ENCODE measurements at places on chromosomes 4 and X.

DNA sequence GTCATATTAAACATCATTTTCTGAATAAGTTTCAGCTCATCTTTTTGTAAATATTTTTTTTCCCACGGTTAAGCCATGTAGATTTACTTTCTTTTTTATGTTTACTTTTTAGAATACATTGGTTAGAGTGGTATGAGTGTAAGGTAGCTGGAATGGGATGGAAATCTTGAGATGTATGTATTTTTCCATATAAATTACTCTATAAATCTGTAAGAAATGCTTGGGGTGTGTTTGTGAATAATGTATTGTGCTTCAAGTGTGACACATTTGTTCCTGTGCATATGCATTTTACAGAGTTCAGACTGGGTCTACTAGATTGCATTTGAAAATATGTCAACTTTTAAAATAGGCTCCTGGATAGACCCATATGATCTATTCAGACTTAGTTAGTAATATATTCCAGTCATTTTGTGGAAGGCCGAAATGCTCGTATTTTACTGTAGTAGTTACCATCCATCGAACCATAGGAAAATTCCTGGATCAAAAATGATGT lies 756.8 kb downstream of the RAPGEF2 start:
- no peak for DNase-seq

GRCh38 chr4:110669663-110670062 lies 46.8 kb upstream of the PITX2 start:
- DNase-seq, result no peak

GRCh38 chr4:142778430-142778829 lies 67.7 kb downstream of the INPP4B start:
- DNase-seq, result no peak

- no peak for DNase-seq
Measured at GRCh38 chrX:106170318-106170717, 2.2 kb downstream of the PWWP3B start.

DNA sequence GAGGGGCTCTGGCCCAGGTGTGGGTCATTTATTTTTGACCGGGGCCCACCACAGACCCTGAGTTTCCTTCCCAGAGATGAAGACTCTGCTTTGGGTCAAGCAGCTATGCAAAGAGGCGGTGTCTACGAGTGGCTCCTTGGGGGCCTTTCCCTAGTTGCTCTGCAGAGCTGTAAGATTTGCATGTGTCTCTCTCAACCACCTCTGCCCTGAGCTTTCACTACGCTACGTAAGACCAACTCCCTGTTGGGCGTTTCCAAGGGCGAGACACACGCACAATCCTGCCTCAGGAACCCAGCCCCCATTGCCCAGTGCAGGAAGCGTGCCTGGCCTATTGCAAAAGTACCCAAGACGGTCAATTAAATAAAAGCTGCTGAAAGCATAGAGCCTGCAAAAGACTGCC lies 10.0 kb upstream of the ANOS1 start:
- no peak for DNase-seq

GRCh38 chrX:139332441-139332840 lies 198.1 kb upstream of the F9 start:
- DNase-seq, result no peak

DNA sequence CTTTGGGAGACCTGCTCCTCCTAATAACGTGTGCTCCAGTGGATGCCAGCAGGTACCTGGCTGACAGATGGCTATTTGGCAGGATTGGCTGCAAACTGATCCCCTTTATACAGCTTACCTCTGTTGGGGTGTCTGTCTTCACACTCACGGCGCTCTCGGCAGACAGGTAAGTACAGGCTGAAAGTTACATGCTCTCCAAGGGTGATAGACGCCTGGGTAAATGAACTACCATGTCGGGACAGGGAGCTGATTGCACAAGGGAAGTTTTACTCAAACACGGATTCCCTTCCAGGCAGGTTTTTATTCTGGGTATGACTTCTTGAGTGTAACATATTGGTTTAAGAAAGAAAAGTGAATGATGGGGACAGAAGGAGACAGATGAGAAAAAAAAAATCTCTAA lies 836 bp downstream of the GRPR start:
- DNase-seq, result no peak

All from activated CD4-positive, alpha-beta T cell treated with anti-CD3 and anti-CD28 coated beads, Interleukin-2, amount 10 ng/mL, durations not matched to agents 7 days and 5 days (primary cell).